ENCODE measurements at places on chromosomes 5 and 9. TPM values are rescaled to one million over a fixed set of nuclear protein-coding genes. Genes with fewer than 3 reads are reported as not detected.

The RELL2 gene
- total RNA-seq = 4.0 TPM

The LOX gene
- 85.4 TPM for total RNA-seq

The PGM5 gene
- 61.8 TPM for total RNA-seq

The FBN2 gene
- total RNA-seq = 145 TPM

The LCN2 gene
- 21.4 TPM for total RNA-seq

The IFNK gene
- total RNA-seq = not detected
